NCI-H1436 treated with DMSO at 0.1 percent for 48 hours (cell line): ENCODE measurements at places on chromosomes 3 and 15.

- no peak for DNase-seq
Measured at GRCh38 chr3:194046531-194046930, 89.4 kb upstream of the HES1 start.

DNA sequence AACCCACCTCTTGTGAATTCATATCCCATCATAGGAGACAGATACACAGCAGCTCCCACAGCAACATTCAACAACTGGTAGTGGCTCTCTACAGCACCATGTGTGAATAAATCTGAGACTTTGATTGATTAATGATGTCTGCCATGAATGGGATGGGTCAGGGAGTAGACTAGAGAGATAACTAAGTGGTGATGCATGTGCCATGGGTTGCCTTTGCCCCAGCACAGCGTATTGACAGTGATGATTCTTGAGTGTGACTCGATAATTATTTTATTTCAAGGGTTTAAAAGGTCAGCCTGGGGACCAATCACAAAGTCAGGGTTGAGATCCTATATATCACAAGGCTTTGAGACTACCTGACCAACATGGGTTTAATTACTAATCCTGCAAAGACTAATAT is 295.9 kb downstream of the PTPRG start:
- DNase-seq, result no peak

DNA sequence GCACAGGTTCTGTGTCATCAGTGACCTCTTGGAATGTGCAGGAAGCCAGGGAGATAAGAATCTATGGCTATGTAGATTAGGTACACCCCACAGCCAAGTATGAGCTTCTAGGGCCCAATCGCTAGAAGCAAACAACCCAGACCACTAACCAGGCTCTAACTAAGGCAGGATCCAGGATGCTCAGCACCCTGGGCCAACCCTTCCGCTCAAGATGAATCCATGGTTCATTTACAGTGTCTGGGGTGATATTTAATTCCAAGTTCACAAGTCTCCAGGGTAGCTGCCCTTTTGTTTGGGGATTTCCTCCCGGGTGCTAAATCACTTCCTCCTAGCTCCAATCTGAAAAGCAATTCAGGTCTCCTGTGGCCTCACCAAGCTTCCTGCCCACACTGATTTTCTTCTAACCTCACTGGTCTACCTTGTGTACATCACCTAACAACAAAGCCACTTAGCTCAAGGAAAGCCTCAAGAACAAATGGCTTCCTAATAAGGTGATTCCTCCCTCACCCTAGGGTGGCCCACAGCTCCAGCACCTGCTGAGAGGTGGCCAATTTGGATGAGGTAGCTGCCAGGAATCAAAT is 2.4 kb downstream of the EHD4 start:
- no peak for DNase-seq

GRCh38 chr15:80711886-80712285 is 16.8 kb downstream of the ABHD17C start:
- DNase-seq, result no peak

- DNase-seq, result no peak
Measured at GRCh38 chr3:88028876-88029275, 29.9 kb downstream of the CGGBP1 start.

- DNase-seq, result no peak
Measured at GRCh38 chr3:177320765-177321247, 123.5 kb upstream of the TBL1XR1 start.

DNA sequence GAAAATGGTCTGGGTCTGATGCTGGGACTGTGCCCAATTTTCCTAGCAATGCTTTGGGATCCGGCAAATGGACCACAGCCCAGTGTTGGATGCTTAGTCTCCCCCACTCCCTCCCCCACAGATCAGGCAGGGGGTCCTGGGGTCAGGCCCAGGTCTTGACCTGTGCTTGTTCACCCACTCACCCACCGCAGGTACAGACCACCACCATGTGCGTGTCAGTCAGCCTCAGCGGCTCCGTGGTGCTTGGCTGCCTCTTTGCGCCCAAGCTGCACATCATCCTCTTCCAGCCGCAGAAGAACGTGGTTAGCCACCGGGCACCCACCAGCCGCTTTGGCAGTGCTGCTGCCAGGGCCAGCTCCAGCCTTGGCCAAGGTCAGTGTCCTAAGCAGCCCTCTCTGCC is 10.6 kb downstream of the GRM2 start:
- DNase-seq, result no peak

DNA sequence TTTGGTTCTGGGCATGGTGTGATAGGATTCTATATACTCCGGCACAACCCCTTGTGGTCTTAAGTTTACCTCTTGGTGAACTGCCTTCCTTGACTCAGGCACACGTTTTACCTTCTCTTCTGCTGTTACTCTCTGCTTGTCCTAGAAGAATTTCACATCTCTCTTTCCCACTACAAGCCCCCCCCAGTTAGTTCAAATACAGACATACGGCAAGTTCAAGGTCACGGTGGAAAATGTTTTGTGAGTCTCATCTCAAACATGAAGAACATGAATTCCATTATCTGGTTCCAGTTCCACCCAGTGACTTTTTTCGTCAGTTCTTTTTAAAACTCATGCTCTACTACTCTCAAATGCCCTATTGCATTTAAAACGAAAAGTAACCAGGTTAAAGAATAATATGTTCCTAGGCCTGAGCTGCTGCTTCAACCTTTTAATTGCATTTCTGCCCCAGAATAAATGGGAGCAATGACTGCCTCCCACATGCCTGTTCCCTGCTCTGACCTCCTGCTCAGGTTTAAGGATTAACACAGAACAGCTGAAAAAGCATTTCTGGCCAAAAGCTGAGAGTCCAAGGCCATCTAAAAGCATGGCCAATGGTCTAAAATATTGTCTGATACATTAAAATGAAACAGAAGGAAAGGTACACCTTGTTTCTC is 132.8 kb downstream of the OSBPL10 start:
- no peak for DNase-seq

DNA sequence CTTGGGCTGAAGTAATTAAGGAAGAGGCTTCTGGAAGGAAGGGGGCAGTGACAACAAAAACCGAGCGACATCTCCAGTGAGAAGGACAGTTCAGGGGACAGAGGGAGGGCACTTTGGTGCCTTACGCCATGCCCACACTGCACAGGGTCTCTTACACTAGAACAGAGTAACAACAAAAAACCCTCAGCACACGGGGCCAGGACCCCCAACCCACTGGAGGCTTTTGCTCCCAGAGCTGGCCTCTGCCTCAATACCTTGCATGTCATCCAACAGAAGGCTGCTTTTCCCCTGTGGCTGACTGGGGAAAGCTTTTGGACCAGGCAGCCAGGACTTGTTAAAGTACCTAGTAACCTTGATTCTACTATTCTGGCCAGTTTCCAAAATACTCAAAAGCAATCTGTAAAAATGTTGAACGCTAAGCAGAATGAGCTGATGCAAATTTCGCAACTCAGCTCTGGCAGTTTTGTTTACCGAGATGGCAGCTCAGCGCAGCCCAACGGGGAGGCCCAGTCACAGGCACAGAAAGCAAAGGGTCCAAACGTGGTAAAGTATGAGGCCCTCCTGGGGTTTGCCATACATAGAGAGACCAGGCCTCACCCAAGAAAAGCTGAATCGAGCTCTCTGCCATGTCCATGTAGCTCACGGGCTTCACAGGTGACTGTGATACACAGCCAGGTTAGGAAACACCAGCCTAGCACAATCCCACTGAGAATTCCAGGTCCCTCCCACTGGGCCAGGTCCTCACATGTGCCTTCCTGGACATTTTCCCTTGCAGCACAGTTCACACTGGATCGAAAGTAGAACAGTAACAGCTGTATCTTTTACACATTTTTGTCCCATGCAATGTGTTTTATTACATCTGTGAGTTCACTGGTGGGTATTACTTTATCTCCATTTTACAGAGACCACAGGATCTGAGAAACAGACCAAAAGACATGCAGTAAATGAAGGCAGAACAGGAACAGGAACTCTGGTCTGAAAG is 6.0 kb downstream of the CHCHD4 start:
- DNase-seq, result no peak

GRCh38 chr15:93706495-93707292 is 524.7 kb upstream of the MCTP2 start:
- no peak for DNase-seq

DNA sequence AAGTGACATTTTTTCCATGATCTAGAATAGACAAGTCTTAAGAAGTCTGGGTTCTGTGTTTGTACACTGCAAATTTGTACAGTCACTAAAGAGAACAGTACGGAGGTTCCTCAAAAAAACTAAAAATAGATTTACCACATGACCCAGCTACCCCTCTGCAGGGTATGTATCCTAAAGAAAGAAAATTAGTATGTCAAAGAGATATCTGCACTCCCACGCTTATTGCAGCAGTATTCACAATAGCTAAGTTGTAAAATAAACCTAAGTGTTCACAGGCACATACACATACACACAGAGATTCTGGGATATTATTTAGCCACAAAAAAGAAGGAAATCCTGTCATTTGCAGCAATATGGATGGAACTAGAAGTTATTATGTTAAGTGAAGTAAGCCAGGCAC is 120.4 kb downstream of the ZIC1 start:
- no peak for DNase-seq

GRCh38 chr3:54331341-54331740 is 209.0 kb downstream of the CACNA2D3 start:
- no peak for DNase-seq

DNA sequence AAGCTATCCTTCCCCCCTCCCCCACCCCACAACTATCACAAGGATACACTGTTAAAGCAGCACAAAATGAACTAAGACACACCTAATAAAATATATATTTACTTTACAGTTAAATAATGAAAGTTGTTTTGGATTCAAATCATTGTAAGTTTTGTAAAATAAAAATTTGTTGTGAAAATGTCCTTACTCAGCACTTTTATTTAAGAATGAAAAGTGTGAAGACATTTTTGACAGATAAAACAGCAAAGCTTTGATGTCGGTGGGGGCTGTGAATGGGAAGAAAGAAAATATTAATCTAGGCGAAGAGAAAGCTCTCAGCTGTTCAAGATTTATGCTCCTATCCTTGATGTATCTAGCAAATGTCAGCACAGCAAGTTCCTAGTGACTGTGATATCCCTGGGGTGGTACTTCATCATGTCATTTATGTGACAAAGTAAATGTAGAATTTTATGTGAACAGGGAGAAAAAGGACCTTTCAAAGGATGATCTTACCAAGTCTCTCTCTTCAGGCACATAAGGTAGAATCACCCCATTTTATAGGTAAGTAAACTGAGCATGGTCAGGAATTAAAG is 216.4 kb downstream of the ROBO1 start:
- no peak for DNase-seq
